ENCODE measurements at places on chromosomes 16 and 17.
A peak's percentile ranks its signal among the peaks of the same experiment; 100 is the strongest.

DNA sequence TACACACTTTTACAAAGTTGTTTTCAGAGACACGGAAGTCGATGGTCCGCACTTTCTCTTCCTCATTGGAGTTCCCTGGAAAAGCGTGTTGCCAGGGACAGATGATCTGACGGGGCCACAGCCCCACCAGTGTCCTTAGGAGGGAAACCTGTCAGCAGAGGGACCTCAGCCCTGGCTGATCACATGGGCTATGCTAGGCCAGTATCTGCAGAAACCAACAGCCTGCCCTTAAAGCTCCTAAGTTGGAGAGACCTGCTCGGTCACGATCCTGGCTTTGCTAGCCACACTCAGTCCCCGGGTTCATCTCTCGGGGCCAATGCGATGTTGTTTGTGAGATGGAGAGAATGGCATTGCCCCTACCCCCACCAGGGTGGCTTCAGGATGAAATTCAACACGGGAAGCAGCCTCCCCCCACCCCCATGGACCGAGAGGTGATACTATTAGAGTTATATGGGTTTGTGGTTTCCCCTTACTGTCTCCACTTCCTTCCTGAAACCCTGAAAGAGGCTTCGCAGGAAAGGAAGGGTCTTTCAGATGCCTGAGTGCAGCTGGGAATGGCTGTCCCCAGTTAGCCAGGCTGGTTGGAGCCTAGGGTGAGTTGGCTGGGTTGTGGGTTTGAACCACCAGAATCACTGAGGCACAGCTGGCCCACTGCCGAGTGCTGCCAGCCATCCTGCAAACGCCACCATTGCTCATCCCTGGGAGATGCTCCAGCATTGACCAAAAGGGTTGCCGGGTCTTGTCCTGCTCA, 16.6 kb downstream of the RMI2 start:
- no peaks in the 10 kb centered on the region for H3K4me1 ChIP-seq
- H3K36me3 ChIP-seq: no peaks in the 10 kb centered on the region
- no peaks in the 10 kb centered on the region for H3K27me3 ChIP-seq
- no peak overlapping the region for H3K4me3 ChIP-seq
- DNase-seq: no peak

DNA sequence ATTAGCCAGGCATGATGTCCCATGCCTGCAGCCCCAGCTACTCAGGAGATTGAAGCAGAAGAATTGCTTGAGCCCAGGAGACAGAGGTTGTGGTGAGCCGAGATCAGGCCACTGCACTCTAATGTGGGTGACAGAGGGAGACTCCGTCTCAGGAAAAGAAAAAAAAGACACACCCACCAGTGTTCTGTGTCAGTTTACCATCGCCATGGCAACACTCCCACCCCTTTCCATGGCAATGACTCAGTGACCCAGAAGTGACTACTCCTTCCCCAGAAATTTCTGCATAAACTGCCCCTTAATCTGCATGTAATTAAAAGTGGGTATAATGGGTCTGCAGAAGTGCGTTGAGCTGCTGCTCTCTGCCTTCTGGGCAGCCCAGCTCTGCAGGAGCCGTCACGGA, 4.0 kb upstream of the ZC3H18 start:
- no peaks in the 10 kb centered on the region for H3K36me3 ChIP-seq
- peaks cover under 1% of the 10 kb centered on the region for H3K4me1 ChIP-seq
- H3K27ac ChIP-seq: no peak overlapping the region
- H3K27me3 ChIP-seq: no peaks in the 10 kb centered on the region
- H3K4me3 ChIP-seq: no peak overlapping the region

DNA sequence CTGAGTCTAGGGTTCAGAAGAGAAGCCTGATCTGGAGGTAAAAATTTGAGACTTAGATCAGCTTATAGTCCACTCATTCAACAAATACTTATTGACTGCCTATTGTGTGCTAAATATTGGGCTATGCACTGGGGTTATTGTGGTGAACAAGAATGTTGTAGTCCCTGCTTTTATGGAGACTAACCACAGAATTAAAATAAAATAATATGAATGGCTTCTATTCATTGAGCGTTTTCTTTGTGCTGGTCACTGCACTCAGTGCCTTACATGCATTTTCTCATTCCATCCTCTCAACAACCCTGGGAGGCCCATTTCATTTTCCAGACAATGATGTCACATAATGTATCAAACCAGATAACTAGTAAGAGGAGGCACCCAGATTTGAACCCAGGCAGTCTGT, 4.8 kb downstream of the NEK8 start:
- DNase-seq: no peak
- H3K4me3 ChIP-seq: no peak overlapping the region
- H3K27me3 ChIP-seq: no peaks in the 10 kb centered on the region
- no peaks in the 10 kb centered on the region for H3K4me1 ChIP-seq

DNA sequence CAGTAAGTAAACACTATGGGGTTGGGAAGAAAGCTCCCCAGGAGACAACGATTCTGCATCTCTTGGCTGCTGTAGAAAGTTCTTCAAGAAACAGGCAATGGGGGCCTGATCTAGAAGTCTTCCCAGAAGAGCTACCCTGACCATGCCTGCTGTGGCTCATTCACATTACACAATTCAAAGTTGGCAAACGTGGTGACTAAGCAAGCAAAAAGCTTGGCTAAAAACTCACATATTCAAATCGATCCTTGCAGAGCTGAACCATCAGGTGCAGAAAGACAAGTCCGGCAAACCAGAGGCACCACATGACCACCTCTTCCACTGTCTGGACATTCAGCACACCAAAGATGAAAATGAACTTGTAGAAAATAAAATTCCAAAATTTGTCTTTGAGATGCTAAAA, 16.1 kb downstream of the AMFR start:
- peaks cover 3% of the 10 kb centered on the region for H3K4me1 ChIP-seq
- H3K27ac ChIP-seq: no peak overlapping the region
- no peak overlapping the region for H3K4me3 ChIP-seq
- no peaks in the 10 kb centered on the region for H3K27me3 ChIP-seq

- H3K27me3 ChIP-seq: no peaks in the 10 kb centered on the region
- no peak overlapping the region for H3K27ac ChIP-seq
- DNase-seq: no peak
- H3K4me1 ChIP-seq: no peaks in the 10 kb centered on the region
Observed at GRCh38 chr17:75480281-75480680, 23.8 kb downstream of the TMEM94 start.

DNA sequence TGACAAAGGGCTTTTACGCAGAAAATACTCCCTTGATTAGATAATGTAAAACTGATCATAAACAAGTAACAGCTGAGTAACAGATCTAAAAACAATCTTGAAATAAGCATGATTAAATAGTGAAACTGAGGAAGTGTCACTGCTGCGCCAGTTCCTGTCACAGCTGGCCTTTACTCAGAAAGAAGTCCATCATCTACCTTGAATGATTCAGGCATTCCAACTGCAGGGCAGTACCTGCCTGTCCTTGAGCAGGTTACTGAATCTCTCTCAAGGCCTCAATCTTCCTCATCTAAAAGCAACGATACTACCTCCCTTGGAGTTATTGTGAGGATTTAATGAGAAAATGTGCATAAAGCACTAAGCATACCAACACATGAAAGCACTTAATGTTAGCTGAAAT, 12.7 kb downstream of the PHLPP2 start:
- H3K4me3 ChIP-seq: peak overlapping the region; percentile 64
- H3K4me1 ChIP-seq: peaks cover 17% of the 10 kb centered on the region
- no peak overlapping the region for H3K27ac ChIP-seq

DNA sequence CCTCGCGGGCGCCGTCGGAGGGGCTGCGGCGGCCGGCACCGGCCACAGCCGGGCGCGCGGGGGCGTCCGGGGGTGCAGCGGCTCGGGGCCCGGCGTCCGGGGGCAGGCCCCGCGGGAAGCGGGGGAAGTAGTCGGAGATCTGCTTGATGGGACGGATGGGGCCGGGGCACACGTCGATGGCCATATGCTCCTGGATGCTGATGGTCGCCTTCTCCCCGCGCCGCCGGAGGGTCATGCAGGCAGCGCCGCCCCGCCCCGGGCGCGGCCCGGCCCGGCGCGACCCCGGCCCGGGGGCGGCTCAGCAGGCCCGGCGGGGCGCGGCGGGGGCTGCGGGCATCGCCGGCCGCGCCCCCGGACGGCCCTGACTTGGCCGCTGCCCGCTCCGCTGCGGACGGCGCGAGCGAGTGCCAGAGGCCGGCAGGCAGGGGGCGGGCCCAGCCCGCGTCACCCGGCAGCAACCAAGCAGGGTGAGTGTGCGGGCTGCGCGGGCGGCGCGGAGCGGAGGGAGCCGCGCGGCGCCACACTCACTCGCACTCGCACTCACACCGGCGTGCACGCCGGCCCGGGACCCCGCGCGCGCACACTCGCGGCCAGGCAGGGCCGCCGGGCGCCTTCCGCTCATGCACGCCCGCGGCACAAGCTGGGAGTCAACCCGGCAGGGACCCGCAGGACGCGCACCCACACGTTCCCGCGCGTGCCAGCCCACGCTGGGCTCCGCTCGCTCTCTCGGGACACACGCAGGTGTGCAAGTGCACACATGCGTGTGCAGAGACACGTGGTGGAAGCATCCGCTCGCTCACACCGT, at the start of gene DOC2B:
DOC2B (minus strand) TSS at position 406 of the 805 bp plus-strand sequence; CDS start at position 235, 171 bp downstream.
- H3K4me1 ChIP-seq: no peaks in the 10 kb centered on the region
- H3K36me3 ChIP-seq: no peaks in the 10 kb centered on the region
- DNase-seq: peak; percentile 66
- H3K27ac ChIP-seq: no peak within 1 kb of the TSS

- H3K36me3 ChIP-seq: peaks cover 14% of the 10 kb centered on the region
- H3K4me1 ChIP-seq: peaks cover 11% of the 10 kb centered on the region
- H3K27me3 ChIP-seq: no peaks in the 10 kb centered on the region
- H3K27ac ChIP-seq: no peak overlapping the region
- no peak for DNase-seq
Observed at GRCh38 chr16:89430436-89431157, 59.8 kb downstream of the ANKRD11 start.

DNA sequence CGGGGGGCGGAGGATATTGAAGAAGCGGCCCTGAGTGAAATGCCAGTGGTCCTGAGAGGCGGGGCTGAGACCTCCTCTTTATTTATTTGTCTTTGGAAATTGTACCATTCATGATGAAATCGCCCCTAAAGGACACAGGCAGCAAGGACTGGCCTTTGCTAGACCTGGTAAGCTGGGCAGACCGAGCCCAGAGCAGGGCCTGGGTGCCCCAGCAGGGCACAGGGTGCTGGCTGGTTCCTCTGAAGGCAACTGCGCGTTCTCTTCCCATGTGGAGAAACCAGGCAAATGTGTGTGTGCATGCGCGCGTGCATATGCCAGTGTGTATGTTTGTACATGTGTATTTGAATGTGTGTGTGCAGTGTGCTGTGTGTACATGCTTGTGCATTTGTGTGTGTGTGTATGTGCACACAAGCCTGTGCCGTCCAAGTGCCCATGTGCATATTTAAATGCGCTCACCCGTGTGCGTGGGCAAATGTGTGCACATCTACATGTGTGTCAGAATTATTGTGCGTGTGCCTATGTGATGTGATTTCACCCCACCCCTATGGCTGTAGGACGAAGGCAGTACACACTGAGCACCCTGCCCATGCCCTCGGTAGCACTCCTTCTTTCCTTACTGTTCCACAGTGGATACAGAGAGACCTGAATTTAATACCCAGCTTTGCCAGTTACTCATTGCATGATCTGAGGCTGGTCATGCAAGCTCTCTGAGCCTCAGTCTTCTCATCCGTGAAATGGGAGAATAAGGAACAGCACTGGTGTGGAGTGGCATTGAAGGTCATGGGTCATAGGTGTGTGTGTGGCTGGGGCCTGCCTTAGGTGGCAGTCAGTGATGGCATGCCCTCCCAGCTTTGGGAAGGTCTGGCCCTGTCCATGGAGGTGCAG, 105.2 kb downstream of the CMIP start:
- no peaks in the 10 kb centered on the region for H3K36me3 ChIP-seq
- no peaks in the 10 kb centered on the region for H3K4me1 ChIP-seq
- no peak overlapping the region for H3K4me3 ChIP-seq
- H3K27ac ChIP-seq: no peak overlapping the region
- no peak for DNase-seq
- H3K27me3 ChIP-seq: no peaks in the 10 kb centered on the region

DNA sequence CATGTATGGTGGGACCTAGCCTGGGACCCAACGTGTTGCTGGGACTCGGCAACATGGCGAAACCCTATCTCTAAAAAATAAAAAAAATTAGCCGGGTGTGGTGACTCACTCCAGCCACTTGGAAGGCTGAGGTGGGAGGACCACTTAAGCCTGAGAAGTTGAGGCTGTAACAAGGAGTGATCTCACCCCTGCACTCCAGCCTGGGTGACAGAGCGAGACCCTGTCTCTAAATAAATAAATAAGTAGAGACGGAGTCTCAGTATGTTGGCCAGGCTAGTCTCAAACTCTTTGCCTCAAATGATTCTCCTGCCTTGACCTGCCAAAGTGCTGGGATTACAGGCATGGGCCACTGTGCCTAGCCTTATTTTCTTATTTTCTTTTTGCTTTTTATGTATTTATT, 10.1 kb upstream of the CNP start:
- H3K27me3 ChIP-seq: no peaks in the 10 kb centered on the region
- H3K4me1 ChIP-seq: peaks cover 2% of the 10 kb centered on the region
- H3K4me3 ChIP-seq: no peak overlapping the region
- no peak overlapping the region for H3K27ac ChIP-seq
- no peak for DNase-seq

DNA sequence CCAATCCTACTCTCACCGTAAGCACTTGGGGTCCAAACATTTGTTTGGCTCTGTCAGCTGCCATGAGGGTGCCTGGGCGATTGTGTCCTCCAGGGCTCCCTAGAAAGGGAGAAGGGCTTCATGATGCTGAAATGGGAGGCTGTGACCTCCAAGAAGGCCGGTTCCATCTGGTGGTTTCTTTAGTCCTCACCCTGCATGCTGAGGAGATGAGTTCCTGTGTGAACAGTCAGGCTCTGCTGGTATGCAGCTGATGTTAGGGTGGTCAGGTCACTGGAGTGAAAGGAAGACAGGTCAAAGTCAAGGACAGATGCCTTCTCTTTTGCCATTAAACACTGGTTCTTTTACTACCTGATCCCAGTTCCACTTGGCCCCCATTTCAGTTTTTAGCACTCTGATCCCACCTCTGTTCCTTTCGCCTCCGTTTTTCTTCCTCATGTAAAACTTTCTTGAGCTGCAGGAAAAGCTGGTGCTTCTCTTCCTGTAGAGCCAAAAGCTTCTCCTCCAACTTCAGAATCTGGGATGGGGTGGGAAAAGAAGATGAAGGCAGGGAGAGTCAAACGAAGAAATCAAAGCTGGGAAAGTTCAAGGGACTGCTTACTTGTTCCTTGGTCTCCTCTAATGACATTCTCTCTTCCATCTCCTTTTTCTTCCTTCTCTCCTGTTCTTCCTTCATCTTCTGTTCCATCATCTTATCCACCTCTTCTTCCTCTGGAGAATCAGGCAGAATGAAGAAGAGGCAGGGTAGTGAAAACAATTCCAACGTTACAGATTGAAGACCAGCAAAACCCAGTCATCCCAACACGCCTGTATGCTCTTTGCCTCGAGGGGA, 1.1 kb downstream of the GPS2 start:
- DNase-seq: no peak
- peak overlapping the region; percentile 87 for H3K4me3 ChIP-seq
- peaks cover 82% of the 10 kb centered on the region for H3K36me3 ChIP-seq
- no peak overlapping the region for H3K27ac ChIP-seq
- peaks cover 1% of the 10 kb centered on the region for H3K4me1 ChIP-seq
